Heart right ventricle (tissue), 16 donors: ENCODE measurements at places on chromosomes 5 and 9. TPM values are rescaled to one million over a fixed set of nuclear protein-coding genes. Genes with fewer than 3 reads are reported as not detected.

The BTNL8 gene
- not detected for total RNA-seq

The C9orf50 gene
- not detected for total RNA-seq

The HRCT1 gene
- total RNA-seq: 4.0 TPM

The TMC1 gene
- total RNA-seq: 0.44 TPM

The ATOSB gene
- 15.8 TPM for total RNA-seq

The TNC gene
- 5.8 TPM for total RNA-seq

The IL13 gene
- total RNA-seq: not detected

The SEC24A gene
- total RNA-seq: 9.4 TPM

The ZNF622 gene
- total RNA-seq: 41.9 TPM

The HACD4 gene
- total RNA-seq: 0.45 TPM
